ENCODE measurements at places on chromosomes 3 and 15.

DNA sequence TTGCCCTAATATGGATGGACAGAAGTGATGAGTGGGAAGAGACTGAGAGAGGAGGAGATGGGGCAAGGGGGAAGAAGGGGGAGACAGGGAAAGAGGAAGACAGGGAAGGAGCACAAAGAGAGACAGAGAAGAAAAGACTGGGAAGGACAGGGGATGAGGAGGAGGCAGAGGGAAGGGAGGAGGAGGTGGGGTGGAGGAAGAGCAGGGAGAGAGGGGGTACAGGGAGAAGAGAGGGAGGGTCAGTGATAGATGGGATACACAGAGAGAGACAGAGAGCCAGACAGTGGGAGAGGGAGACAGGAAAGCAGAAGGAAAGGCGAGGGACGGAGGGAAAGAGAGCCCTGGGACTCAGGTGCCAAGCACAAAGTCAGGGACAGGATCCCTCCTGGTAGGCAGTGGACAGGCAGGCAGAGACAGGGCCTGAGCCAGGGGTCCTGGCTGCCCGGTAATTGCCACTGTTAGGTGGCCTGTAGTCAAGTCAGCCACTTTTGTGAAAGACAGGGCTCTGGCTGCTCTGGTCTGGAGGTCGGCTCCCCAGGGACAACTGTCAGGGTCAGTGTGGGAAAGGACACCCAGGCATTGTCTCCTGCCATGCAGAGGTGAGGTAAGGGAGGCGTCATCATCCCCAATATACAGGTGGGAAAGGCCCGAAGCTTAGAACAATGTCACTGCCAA is 9.8 kb downstream of the VILL start:
- no peak for DNase-seq

- DNase-seq = no peak
Observed at GRCh38 chr15:52014616-52015015, 4.4 kb upstream of the MAPK6 start.

GRCh38 chr3:48548729-48549705 is 7.6 kb downstream of the PFKFB4 start:
- peak; percentile 85 for DNase-seq

- no peak for DNase-seq
Observed at GRCh38 chr3:134603480-134603879, 47.3 kb downstream of the KY start.

DNA sequence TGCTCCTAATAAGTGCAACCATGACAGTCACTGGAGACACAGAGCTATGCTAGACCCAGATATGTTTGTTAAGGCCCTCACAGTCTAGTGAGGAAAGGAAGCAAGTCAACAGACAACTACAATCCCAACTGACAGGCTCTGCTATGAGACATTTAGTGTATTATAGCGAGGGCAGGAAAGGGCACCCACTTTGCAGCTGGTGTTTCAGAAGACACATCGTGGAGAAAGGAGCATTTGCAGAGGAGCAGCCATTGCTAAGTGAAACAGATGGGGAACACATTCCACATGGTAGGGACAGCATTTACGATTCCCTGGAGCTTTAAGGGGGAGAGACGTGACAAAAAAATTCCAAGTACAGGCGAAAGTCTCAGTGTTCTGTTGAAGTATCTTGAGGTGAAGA is 685.6 kb downstream of the AGBL1 start:
- no peak for DNase-seq

DNA sequence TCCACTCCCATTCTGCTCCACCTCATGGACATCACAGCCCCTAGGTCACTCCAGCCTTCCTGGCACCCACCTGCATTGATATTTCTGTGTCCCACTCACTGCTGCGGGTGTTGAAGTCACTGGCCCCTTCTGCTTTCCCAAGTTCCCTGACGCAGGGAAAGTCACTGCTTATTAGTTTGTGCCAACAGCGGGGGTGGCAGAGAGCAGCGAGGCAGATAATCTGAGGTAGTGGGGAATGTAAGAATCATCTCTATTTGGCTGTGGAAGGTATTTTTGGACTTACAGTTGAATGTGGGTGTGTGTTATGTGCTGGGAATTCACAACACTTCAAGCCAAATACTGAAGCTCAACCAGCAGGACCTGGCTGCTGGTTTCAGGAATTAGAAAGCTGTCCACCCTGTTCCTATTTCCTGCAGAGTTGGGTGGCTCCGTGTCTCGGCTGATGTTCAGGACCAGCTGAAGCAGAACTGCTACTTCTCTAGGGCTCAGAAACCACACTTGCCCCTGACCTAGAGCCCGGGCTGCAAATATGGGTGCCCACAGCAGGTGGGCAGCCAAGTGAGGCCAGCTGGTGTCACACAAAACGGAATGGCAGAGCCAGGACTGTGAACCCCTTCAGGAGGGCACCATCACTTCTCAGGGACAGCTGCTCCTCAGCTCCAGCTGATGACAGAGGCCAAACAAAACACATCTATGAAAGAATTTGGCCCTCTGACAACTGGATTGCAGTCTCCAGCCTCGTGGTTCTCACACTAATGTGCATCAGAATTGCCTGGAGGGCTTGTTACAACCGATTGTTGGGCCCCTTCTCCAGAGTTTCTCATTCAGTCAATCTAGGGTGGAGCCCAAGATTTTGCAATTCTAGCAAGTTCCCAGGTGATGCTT is 57.7 kb downstream of the SEMA5B start:
- no peak for DNase-seq

- peak; percentile 84 for DNase-seq
Observed at GRCh38 chr15:74375303-74375693, 7.9 kb upstream of the CYP11A1 start.

- DNase-seq = no peak
Observed at GRCh38 chr3:152724270-152724669, 110.7 kb upstream of the P2RY1 start.

DNA sequence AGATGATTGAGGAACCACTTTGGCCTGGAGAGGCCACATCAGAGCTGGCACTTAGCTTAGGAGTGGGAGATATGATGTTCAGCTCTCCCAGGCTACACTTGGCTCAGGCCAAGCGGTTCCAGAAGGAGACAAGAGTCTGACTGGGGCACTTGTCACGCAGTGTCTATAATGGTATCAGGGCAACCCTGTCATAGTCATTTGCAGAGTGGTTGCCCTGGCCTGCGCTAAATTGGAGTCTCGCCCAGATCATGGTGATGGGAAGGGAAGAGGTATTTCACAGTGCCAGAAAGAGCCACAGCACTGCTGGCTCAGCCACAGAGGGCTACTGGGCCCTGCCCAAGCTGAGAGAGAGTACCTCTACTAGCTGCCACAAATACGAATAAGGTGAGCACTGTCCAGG is 186.9 kb upstream of the CRBN start:
- DNase-seq = no peak

- DNase-seq = no peak
Observed at GRCh38 chr3:171268677-171269076, 191.5 kb downstream of the TNIK start.

DNA sequence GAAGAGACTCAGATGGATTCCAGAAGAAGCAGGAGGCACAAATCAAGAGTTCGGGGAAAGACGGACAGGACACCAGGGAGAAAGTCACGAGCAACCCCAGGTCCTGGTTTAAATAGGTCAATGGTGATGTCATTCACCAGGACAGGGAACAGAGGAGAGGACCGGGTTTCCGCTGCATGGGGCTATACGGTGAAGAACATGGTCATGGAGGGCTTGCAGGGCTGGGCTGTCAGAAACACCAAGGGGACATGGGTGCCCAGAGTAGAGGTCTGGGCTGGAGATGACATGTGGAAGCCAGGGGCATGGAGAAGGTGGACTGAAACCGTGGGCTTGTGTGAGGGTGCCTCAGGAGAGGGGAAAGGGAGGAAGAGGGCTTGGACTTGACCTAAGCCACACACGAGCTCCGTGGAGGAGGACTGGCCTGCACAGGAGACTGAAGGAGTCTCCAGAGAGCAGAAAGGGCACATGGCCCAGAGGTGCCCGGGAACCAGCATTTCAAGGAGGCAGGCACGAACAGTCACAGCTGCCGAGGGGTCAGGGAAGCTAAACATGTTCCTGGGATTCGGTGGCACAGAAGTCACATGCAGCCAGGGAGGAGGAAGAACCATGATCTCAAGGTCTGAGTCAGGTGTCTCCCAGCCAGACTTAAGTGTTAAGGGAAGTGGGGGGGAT is 54.2 kb upstream of the RPL32 start:
- DNase-seq = no peak

- DNase-seq = peak; percentile 52
Observed at GRCh38 chr3:41199866-41200668, 762 bp downstream of the CTNNB1 start.

DNA sequence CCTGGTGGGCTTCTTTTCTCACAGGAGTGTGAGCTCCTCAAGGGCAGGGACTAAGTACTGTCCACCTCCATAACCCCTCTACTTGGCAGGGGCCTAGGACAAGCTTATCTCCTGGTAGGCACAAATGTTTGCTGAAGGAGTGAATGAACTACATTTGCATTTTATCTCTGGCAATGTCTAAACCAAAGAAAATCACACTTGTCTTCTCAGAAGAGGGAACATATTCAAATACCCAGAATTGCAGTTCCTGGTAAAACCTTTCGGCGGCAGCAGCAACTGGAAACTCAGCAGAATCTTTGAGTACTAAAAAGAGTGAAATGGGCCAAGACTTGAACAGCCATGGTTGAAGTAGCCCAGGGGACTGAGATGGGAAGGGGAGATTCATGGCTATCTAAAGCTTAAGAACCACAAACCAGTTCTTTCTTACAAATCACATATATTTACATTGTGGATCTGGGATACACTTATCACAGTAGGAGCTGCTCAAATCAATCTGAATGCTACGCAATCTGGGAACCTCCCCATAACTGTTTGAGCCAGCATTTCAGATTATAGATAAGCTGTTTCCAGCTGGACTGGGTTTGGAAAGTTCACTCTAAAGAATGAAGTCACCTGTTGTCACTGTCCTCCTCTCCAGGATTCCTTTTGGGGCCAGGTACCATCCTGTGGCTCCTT is 18.7 kb upstream of the PTPN9 start:
- peak; percentile 50 for DNase-seq

DNA sequence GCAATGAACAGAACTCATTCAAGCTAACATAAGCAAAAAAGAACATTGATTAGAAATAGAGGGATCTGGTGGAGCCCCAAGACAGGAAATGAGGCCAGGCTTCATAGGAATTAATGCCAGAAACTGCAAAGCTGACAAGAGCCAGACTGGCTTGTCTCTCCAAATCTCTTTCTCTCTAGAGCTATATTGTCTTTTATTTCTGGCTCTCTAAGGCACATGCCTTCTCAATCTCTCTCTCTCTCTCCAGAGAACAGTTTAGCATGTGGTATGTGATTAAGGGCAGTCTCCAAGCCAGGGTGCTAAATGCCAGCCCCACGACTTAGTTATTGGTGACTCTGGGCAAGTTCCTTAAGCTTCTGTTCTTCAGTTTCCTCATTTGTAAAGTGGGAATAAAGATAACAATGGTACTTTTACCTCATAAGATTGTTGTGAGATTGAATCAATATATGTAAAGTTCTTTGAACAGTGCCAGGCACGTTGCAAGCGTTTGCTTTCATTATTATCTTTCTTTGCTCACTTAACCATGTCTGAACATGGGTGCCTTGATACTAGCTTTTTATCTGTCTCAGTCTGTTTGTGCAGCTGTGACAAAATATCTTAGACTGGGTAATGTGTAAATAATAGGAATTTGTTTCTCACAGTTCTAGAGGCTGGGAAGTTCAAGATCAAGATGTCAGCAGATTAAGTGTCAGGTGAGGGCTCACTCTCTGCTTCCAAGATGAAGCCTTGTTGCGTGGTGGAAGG is 123.2 kb downstream of the BDH1 start:
- no peak for DNase-seq

GRCh38 chr3:2851361-2851760 is 258.8 kb downstream of the IL5RA start:
- no peak for DNase-seq

GRCh38 chr15:53862386-53862785 is 102.9 kb upstream of the WDR72 start:
- no peak for DNase-seq

DNA sequence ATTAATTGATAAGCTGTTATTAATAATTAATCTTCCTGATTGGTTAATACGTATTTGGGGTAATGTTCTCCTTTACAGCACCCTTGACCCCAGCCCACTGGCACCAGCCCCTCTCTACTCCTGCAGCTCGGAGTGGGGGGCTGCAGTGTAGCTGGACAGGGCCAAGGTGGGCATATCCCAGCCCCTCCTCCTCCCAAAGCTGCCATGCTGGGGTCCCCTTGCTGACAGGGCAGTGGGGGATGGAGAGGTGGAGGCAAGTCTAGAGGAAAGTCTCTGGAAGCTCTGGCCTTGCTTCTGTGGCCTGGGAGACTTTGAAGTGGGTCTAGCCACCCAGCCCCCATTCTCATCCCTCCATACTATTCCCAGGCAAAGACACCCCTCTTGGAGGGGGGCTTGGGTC is 35.8 kb downstream of the HCN4 start:
- DNase-seq = no peak

- DNase-seq = peak; percentile 68
Observed at GRCh38 chr3:169966951-169967915, 626 bp downstream of the SEC62 start.

GRCh38 chr15:38540510-38540909 is 24.1 kb downstream of the RASGRP1 start:
- DNase-seq = no peak

DNA sequence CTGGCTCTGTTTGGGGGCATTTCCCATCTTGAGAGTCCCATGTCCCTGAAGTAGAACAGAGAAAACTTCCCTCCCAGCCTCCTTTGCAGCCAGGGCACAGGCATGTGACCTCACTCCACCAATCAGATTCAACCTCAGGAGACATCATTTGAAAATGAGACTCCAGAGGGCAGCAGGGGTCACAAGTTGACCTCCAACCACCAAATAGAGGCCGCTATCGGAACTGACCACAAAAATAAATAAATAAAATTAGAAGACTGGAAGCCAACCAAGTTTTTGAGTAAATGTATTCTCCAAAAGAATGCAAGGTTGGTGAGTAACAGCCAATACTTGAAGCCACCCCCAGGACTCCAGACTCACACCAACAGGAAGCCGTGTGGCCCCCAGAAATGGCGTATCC is 106.5 kb downstream of the CHSY1 start:
- no peak for DNase-seq

DNA sequence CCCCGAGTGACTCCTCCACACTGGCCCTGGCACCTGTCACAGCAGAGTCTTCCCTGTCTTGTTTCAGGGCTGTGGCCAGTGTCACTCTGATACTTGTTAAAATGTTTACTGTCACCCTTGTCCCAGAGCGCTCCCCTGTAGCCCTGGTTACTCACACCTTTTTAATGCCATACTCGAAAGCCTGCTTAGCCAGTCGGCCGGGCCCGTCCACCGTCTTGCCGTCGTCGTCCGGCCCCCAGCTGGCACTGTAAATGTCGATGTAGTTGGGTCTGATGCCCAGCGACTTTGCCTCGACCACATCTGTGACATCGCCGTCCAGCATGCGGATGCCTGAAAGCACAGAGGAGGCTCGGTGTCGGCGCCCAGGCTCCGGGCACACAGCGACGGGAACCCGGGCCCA is 91.3 kb downstream of the PCSK6 start:
- DNase-seq = no peak
